Common myeloid progenitor, CD34-positive (primary cell): ENCODE measurements at places on chromosomes 4 and X.

DNA sequence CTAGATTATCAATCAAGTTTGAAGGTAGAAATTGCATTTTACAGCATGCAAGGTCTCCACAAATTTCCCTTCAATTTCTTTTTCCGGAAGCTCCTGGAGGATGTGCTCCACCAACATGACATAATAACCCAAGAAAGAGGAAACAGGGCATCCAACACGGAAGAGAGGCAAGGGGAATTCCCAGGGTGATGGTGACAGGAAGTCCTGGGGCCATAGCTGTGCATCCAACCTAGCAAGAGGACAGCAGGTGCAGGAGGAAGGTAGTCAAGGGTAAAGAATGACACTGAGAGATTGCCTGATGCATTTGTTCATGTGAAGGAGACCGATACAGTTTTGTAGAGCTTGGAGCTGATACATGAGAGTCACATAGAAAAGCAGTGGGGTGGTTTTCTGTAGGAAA is 115.7 kb upstream of the LSM6 start:
- DNase-seq: peak; percentile 50

DNA sequence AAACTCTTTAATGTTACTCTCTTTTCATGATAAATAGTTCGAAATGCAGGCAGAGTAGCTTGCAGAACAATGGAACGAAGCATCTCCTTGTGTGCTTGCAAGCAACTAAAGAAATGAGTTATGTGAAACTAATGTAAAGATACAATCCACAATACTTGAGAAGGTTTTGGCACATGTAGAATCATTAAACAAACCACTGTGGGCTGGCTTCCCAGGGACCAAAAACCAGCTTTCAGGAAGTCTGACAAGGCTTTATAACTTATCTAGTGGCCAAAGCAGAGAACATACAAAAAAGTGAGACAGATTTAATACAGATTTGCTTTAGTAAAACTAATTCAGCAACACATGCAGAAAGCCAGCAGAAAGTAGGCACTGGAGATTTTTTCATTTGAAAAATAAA is 1673.8 kb upstream of the AGA start:
- DNase-seq: no peak

DNA sequence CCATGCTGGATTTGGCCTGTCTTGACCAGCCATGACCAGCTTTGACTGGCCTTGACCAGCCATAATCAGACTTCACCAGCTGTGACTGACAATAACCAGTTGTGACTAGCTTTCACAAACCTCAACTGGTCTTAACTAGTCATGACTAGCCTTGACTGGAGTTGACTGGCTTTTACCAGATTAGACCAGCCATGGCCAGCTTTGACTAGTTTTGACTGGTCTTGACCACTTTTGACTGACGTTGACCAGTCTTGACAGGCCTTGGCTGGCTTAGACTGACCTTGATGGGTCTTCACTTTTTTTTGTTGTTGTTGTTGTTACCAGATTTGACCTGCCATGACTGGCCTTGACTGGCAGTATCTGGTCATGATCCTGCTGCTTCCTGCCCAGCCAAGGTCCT is 67.4 kb downstream of the RLIM start:
- no peak for DNase-seq

GRCh38 chrX:38351346-38351745 is 1.1 kb upstream of the OTC start:
- no peak for DNase-seq
